ENCODE measurements at places on chromosomes 2 and 18.

DNA sequence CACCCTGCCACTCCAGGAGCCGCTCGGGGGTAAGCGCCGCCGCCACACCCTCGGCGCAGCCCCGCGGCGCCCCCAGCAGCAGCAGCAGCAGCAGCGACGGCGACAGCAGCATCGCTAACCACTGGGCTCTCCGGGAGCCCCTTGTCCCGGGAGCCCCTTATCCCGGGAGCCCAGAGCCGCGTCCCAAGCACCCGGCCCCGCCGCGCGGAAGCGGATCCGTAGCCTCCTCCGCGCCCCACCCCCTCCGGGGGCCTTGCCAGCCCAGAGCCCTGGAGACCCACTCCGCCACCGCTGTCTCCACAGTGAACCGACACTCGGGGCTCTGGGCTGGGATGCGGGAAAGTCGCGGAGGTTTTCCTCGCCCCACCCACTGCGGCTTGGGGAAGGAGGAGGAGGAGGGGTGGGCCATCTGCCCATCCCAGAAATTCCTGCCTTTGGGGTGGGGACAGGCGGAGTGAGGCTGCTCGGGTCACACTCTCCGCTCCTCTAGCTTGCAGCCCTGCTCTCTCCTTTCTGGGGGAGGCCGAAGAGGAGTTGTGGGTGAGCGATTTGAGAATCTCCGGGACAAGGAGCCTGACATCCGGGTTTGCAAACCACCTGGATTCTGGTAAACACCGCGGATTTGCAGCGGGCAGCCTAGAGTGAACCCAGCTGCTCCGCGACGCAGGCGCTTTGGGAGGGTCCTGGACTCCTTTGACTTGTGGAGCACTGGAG lies at the start of gene PLA2R1:
TSS of gene PLA2R1 (minus strand) at position 324 of the 714 bp plus-strand sequence. CDS start at position 112, 212 bp downstream.
- DNase-seq: peak; percentile 73

GRCh38 chr2:10397878-10398277 lies 50.2 kb downstream of the ODC1 start:
- no peak for DNase-seq

- no peak for DNase-seq
These were observed 326.7 kb downstream of the SUCLG1 start for GRCh38 chr2:84132370-84132769.

DNA sequence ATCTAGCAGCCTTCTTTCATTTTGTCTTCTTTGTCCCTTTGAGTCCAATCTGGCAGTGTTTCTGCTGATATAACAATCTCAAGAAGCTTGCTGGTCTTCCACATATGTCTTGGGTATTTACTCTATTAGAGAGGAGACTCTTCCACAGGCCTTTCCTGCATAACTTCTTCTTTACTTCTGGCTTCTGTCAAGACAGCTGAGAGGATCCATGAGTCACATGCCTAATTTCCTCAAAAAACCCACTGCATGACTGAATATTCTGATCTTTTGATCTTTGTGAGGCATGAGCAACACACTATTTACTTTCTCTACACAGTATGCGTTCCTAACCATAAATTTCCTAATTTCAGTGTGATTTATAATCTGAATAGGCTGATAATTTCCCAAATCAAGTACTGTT lies 5.1 kb upstream of the DCC start:
- DNase-seq: no peak

DNA sequence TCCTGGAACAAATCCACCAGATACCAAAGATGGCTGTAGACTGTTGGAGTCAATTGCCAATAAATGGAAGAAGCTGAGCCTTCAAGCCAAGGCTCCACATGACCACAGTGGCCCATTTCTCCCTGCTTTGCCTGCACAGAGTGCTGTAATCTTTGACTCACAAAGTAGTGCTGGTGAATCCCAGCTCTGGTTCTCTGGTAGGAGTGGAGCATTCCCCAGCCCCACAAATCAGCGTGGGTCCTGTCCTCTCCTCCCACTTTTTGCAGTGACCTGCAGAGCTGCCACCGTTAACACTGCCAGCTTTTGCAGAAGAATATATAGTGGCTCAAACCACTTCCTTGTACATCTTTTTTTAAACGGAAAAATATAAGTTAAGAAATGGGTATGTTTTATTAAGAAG lies 93.9 kb downstream of the MGAT5 start:
- no peak for DNase-seq
